ENCODE measurements at places on chromosomes 7 and 10. TPM values are rescaled to one million over a fixed set of nuclear protein-coding genes. Genes with fewer than 3 reads are reported as not detected.

- no peak for DNase-seq
- H3K36me3 ChIP-seq = no peaks in the 10 kb centered on the region
- H3K27me3 ChIP-seq = no peaks in the 10 kb centered on the region
- no peaks in the 10 kb centered on the region for H3K4me1 ChIP-seq
- no peak overlapping the region for H3K27ac ChIP-seq
Measured at GRCh38 chr10:75910032-75910431, 478.6 kb downstream of the LRMDA start.

DNA sequence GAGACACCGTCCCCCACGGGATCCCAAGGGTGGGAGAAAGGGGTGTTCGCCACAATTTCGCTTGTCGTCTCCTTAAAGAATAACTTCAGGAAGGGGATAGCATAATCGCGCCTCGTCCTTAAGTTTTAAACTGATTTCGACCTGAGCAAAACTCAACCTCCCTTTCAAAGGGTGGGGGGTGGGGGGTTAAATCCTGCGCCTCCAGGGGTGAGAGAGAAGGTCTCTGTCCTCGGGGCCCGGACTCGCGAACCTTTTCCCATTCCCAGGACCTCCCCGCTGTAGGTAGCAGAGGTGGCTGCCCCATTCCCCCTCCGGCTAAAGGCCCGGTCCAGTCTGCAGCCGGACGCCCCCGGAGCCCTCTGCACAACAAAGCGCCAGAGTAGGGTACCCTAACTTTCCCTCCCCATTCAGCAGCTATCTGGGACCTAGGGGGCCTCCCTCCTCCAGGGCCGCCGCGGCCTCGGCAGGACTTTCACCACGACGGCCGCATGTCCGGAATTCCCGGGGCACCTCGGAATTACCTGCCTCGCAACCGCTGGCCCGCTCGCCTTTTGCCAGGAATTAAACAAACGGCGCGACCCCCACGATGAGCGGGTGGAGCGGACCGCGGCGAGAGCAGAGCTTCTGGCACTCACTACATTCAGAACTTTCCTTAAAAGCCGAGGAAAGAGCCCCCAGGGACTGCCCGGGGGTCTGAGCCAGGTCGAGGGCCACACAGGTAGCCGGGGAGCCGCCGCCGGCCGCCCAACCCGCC, 1.7 kb downstream of the CDK6 start:
- H3K27me3 ChIP-seq = no peaks in the 10 kb centered on the region
- H3K36me3 ChIP-seq = no peaks in the 10 kb centered on the region
- peaks cover 32% of the 10 kb centered on the region for H3K4me1 ChIP-seq
- H3K4me3 ChIP-seq = peak overlapping the region; percentile 15
- peak; percentile 32 for DNase-seq

GRCh38 chr10:120559800-120560199, 102.8 kb downstream of the PLPP4 start:
- no peaks in the 10 kb centered on the region for H3K4me1 ChIP-seq
- H3K27ac ChIP-seq = no peak overlapping the region
- no peaks in the 10 kb centered on the region for H3K36me3 ChIP-seq
- no peaks in the 10 kb centered on the region for H3K27me3 ChIP-seq

- no peak overlapping the region for H3K4me3 ChIP-seq
- H3K27me3 ChIP-seq = no peaks in the 10 kb centered on the region
- H3K27ac ChIP-seq = no peak overlapping the region
- DNase-seq = no peak
- peaks cover 11% of the 10 kb centered on the region for H3K4me1 ChIP-seq
Measured at GRCh38 chr10:45461034-45461433, 87.0 kb downstream of the ALOX5 start.

- H3K27me3 ChIP-seq = no peaks in the 10 kb centered on the region
- no peaks in the 10 kb centered on the region for H3K4me1 ChIP-seq
- no peaks in the 10 kb centered on the region for H3K36me3 ChIP-seq
- H3K4me3 ChIP-seq = no peak overlapping the region
- H3K27ac ChIP-seq = no peak overlapping the region
Measured at GRCh38 chr10:19290770-19291169, 242.2 kb downstream of the MALRD1 start.

DNA sequence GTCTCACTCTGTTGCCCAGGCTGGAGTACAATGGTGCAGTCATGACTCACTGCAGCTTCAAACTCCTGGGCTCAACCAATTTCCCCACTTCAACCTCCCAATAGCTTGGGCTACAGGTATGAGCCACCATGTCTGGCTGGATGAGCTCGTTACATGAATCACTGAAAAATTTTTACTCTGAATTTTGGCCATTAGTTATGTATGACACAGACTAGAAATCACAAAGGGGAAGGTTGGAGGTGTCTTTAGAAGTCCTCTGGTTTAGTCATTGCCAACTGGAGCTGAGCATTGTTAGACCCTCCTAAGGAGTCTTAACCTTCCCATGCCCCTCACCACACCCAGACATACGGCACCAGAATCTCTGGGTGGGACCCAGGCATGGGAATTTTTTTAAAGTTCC, 34.7 kb downstream of the SVIL start:
- H3K4me1 ChIP-seq = peaks cover 21% of the 10 kb centered on the region
- H3K4me3 ChIP-seq = no peak overlapping the region
- no peak overlapping the region for H3K27ac ChIP-seq
- H3K27me3 ChIP-seq = no peaks in the 10 kb centered on the region
- DNase-seq = no peak
- H3K36me3 ChIP-seq = no peaks in the 10 kb centered on the region

GRCh38 chr7:91041141-91041540, 223.1 kb upstream of the FZD1 start:
- no peak overlapping the region for H3K4me3 ChIP-seq
- H3K27ac ChIP-seq = no peak overlapping the region
- no peak for DNase-seq
- H3K27me3 ChIP-seq = no peaks in the 10 kb centered on the region

GRCh38 chr10:132577350-132578003, 39.9 kb downstream of the INPP5A start:
- H3K4me3 ChIP-seq = no peak overlapping the region
- no peaks in the 10 kb centered on the region for H3K27me3 ChIP-seq
- peaks cover 35% of the 10 kb centered on the region for H3K4me1 ChIP-seq

GRCh38 chr7:981793-982510, 1.0 kb upstream of the CYP2W1 start:
- H3K4me3 ChIP-seq = no peak overlapping the region
- no peak overlapping the region for H3K27ac ChIP-seq
- no peak for DNase-seq

GRCh38 chr10:77614778-77615625, 22.6 kb downstream of the KCNMA1 start:
- H3K36me3 ChIP-seq = no peaks in the 10 kb centered on the region
- H3K4me3 ChIP-seq = no peak overlapping the region
- peaks cover 14% of the 10 kb centered on the region for H3K4me1 ChIP-seq

- no peak for DNase-seq
- H3K4me3 ChIP-seq = peak overlapping the region; percentile 94
- peak overlapping the region; percentile 91 for H3K27ac ChIP-seq
Measured at GRCh38 chr7:76357475-76358010, 1.2 kb downstream of the YWHAG start.

GRCh38 chr7:31091924-31092434, 39.9 kb downstream of the ADCYAP1R1 start:
- DNase-seq = no peak
- no peaks in the 10 kb centered on the region for H3K36me3 ChIP-seq
- H3K27ac ChIP-seq = no peak overlapping the region
- H3K4me3 ChIP-seq = no peak overlapping the region
- no peaks in the 10 kb centered on the region for H3K4me1 ChIP-seq
- H3K27me3 ChIP-seq = no peaks in the 10 kb centered on the region

DNA sequence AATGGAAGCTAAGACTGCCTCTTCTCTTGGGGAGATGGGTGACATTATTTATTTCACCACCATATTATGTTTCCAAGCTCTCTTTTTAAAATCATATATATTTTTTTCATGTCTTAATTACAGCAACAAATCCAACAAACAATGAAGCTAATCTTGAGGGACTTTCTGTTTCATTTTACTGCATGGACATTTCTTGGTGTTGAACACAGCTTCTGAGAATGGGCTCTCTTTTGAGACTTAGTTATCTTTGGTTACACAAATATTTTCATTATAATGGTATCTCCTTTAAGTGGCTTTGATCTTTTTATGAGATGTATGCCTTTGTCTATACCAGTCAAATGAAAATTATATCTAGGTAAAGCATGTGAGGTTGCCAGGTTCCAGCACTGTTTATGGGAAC, 210.0 kb upstream of the LRRN3 start:
- no peak for DNase-seq
- no peak overlapping the region for H3K4me3 ChIP-seq
- H3K27ac ChIP-seq = no peak overlapping the region
- no peaks in the 10 kb centered on the region for H3K27me3 ChIP-seq
- H3K4me1 ChIP-seq = no peaks in the 10 kb centered on the region

- no peaks in the 10 kb centered on the region for H3K36me3 ChIP-seq
- no peaks in the 10 kb centered on the region for H3K27me3 ChIP-seq
- no peak overlapping the region for H3K4me3 ChIP-seq
- no peaks in the 10 kb centered on the region for H3K4me1 ChIP-seq
- H3K27ac ChIP-seq = no peak overlapping the region
Measured at GRCh38 chr7:145899938-145900337, 216.7 kb upstream of the CNTNAP2 start.

GRCh38 chr7:38632411-38632810, 1.2 kb upstream of the AMPH start:
- DNase-seq = no peak
- H3K4me3 ChIP-seq = no peak overlapping the region
- no peak overlapping the region for H3K27ac ChIP-seq
- H3K27me3 ChIP-seq = peaks cover 12% of the 10 kb centered on the region

DNA sequence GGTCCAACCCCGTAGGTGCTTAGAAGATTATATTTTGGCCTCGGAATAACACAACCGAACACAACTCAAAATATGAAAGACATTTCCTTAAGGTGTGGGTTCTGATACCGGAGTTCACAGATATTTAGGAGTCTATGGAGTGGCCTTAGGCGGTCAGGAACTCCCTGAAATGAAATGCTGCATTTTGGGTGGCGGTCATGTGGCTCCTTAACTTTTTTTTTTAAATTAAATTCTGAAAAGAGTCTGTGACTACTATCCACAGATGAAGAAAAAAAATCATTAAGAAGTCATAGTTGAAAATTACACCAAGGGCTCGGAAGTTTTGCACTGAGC, 290.9 kb upstream of the NFE2L3 start:
- H3K36me3 ChIP-seq = no peaks in the 10 kb centered on the region
- DNase-seq = no peak
- H3K4me3 ChIP-seq = no peak overlapping the region
- peaks cover 94% of the 10 kb centered on the region for H3K27me3 ChIP-seq
- no peaks in the 10 kb centered on the region for H3K4me1 ChIP-seq

- DNase-seq = no peak
- H3K4me3 ChIP-seq = no peak overlapping the region
- H3K4me1 ChIP-seq = peaks cover 19% of the 10 kb centered on the region
- no peak overlapping the region for H3K27ac ChIP-seq
- no peaks in the 10 kb centered on the region for H3K27me3 ChIP-seq
- H3K36me3 ChIP-seq = no peaks in the 10 kb centered on the region
Measured at GRCh38 chr10:76497666-76498065, 1066.2 kb downstream of the LRMDA start.

DNA sequence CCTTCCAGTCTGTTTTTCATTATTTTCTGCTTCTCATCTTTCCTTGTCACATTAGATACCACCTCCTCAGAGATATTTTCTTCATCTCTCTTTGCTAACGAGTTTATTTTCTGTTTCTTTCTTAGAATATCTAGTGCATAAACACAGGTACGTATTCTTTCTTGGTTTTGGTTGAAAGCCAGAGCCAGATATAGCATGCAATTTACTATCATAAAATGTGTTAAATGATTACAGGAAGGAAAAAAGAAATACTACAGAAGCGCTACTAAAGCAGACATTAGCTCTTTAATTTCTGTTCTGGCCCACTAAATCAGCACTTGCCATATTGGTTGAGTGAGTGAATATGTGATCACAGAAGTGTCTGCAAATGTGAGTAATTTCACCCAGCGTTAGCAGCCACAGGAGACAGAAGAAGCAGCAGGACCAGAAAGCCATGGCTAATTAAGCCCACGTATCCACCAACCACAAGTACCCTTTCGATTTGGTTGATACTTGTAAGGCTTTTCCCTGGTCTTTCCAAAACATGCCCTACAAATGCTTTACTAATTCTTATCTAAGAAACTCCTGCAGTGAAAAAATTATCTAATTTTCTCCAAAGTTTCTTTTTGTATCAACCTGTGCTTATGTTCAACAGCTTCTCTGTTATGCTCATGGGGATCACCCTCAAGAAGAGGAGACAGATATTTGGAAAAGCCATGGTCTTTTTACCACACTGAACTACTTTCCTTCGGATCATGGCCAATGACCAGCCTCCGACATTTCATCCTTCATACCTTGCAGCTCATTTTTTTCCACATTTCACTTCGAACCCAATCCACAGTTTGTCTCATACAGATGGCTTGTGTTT, 23.1 kb upstream of the MACC1 start:
- H3K4me3 ChIP-seq = no peak overlapping the region
- no peaks in the 10 kb centered on the region for H3K36me3 ChIP-seq
- H3K27me3 ChIP-seq = no peaks in the 10 kb centered on the region
- peaks cover 10% of the 10 kb centered on the region for H3K4me1 ChIP-seq
- no peak for DNase-seq

DNA sequence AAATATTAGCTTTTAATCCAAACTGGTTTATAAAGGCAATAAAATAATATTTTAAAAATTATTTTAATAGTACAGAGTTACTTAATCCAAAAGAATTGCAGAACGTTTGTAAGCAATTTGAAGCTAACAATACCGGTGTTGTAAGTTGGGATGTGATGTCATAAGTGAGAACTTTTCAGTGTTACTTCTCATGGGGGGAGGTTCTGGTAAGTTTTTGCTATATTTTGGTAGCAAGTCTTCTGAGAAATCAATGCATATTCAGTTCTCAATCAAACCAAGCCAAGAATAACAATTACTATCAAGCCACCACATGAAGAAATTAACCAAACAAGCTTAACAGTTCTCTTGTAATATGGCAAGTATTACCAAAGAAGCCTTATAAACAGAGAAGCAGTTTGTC, 147.1 kb upstream of the ASAH2 start:
- H3K27ac ChIP-seq = no peak overlapping the region
- no peaks in the 10 kb centered on the region for H3K36me3 ChIP-seq
- peaks cover 34% of the 10 kb centered on the region for H3K4me1 ChIP-seq
- no peak for DNase-seq
- H3K4me3 ChIP-seq = no peak overlapping the region

Gene GSTK1
- total RNA-seq = 300 TPM

Gene DGKI
- total RNA-seq = 1.2 TPM

Gene CPA4
- total RNA-seq = 0.91 TPM

Gene PARG
- 56.8 TPM for total RNA-seq

Gene TMEM273
- total RNA-seq = 2.4 TPM

Gene FRAT1
- total RNA-seq = 7.4 TPM

Gene VGF
- 2.0 TPM for total RNA-seq

Gene WNT16
- 0.14 TPM for total RNA-seq

Gene SAP25
- not detected for total RNA-seq

Gene LRIT1
- not detected for total RNA-seq

All from adrenal gland (tissue), 19 donors.